ENCODE measurements at places on chromosomes 6 and 20.

DNA sequence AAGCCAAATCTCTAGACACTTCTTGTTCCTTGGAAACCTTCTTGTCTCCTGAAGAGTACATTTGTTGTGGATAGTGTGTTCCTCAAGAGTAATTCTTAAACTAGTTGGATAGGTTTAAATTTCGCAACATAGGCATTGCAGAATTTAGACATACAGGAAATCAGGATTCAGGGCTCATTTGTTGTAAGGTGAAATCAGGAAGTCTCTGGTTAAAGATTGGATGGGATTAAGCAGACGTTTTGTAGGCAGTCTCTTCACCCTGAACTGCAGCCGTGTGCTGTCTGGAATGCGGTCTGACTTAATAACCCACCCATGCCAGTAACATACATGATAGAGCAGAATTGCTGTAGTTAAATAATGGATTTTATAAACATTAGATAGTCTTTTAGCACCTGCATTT is 21.7 kb downstream of the HIVEP1 start:
- DNase-seq, result no peak

GRCh38 chr6:22227824-22228610 is 68.8 kb downstream of the PRL start:
- no peak for DNase-seq

GRCh38 chr6:41161851-41162552 is 914 bp downstream of the TREM2 start:
- no peak for DNase-seq

- DNase-seq, result no peak
Observed at GRCh38 chr6:139568151-139568955, 193.9 kb upstream of the CITED2 start.

DNA sequence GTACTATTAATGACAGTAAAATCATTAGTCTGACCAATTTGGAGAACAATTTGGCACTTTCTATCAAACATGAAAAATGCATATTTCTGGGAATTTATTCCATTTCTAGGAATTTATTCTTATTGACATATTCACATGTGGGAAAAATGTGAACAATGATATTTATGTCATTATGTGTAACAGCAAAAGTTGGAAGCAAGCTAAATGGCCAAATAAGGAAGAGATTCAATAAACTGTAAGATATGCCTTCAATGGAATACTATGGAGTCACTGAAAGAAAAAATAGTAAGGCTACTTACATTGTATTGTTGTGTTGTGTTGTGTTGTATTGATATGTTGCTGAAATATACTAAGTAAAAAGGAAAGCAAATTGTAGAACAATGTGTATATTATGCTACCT is 100.5 kb upstream of the EDN1 start:
- no peak for DNase-seq

DNA sequence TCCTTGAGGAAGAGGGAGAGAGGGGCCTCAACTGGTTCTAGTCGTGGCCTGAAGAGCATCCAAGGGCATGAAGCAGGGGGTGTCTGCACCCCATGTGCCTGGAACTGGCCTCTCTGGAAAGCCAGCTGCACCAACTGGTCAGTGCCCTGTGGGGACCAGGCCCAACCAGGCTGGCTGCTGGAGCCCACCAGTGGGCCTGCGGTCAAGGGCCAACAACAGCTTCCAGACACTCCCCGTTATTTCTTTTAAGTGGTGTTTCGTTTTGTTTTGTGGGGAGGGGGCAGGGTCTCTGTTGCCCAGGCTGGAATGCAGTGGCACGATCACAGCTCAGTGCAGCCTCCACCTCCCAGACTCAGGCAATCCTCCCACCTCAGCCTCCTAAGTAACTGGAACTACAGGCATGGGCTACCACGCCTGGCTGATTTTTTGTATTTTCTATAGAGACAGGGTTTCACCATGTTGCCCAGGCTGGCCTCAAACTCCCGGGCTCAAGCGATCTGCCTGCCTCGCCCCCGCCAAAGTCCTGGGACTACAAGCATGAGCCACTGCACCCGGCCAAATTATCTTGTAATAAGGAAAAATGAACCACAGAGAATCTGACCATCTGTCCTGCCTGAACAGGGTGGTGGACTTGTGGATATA is 11.9 kb upstream of the C20orf144 start:
- DNase-seq, result no peak

- DNase-seq, result no peak
Observed at GRCh38 chr6:11366934-11367637, 134.6 kb upstream of the NEDD9 start.

GRCh38 chr6:165306955-165307354 is 2.5 kb downstream of the C6orf118 start:
- no peak for DNase-seq

GRCh38 chr6:154555073-154555677 is 44.7 kb upstream of the CNKSR3 start:
- DNase-seq, result no peak

- DNase-seq, result peak; percentile 63
Observed at GRCh38 chr6:32785781-32786533, 22.6 kb upstream of the HLA-DQB2 start.

DNA sequence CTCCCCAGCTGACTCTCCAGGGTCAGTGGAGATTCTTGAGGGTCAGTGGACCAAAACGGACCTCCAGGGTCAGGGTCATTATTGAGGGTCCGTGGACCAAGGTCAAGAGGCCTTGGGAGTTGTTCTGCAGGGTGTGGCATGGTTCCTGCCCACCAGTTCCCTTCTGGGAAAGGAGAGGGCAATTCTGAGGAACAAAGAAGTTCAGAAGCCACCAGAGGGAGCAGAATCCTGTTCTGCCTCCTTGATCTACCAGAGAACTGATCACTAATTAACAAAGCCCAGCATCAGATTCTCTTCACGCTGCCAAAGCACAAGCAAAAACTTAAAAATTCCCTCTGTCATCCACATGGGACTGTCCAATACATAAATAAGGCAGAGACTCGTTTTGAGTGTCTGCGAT is 263.4 kb downstream of the DHX35 start:
- no peak for DNase-seq

DNA sequence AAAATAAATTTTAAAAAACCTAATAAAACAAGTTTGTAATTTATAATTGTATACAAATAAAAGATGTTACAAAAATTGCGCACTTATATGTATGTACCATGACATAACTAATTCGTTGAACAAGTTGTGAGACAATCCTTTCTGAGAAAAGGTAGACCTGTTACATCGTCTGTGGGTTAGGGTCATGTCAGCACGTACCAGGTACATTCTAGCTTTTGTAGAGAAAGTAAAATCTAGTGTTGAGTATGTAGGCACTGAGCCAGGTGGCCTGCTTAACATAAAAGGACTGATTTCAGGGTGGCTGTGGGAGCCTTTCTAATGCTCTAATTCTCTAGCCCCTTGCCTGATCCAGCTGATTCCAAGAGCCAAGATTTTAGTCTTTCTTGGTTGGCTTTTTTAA is 10.4 kb downstream of the RPL7L1 start:
- no peak for DNase-seq

DNA sequence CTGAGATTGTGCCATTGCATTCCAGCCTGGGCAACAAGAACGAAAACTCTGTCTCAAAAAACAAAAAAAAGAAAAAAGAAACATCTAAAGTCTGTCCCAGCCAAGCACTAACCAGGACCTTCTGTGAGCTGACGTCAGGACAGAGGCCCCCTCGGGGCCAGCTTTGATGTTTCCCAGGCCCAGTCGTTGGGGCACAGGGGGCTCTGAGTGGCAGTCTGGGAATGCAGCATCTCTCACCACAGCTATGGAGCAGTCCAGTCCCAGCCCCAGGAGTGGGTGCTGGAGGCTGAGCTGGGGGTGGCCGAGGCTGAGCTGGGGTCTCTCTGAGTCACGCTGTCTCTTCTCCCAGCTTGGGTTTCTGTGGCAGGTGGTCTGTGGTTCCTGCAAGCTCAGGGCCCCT is 46.0 kb upstream of the SRF start:
- DNase-seq, result no peak

DNA sequence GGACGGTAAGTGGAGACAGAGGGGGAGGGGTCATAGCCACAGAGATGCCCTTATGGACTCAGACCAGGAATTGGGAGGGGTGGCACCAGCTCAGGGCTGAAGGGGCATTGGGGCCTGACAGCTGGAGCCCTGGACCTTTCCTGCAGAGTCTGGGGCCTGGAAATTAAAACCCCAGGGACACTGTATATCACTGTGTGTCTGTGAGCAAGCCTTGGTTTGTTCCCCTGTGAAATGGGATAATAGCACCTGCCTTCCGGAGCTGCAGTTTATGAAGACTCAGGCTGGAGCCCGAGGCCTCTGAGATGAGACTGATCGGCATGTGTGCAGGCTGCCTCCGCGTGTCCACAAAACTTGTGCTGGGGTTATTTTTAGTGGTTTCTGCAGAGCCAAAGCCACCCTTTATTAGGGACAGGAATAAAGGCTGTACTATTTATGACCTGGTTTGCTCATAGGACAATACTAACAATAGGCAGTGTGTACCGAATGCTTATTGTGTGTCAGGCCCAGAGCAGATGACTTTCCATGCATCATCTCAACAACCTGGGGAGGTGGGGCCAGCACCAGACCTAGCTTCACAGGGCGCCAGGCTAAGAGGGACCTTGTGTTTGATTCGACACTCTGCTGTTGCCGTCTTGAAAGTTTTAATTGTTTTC is 22.6 kb downstream of the MYH7B start:
- no peak for DNase-seq

GRCh38 chr6:155958550-155958949 is 502.9 kb upstream of the NOX3 start:
- DNase-seq, result no peak

- DNase-seq, result no peak
Observed at GRCh38 chr6:142531727-142532126, 229.9 kb downstream of the ADGRG6 start.

GRCh38 chr6:40923326-40923725 is 115.7 kb downstream of the UNC5CL start:
- no peak for DNase-seq

DNA sequence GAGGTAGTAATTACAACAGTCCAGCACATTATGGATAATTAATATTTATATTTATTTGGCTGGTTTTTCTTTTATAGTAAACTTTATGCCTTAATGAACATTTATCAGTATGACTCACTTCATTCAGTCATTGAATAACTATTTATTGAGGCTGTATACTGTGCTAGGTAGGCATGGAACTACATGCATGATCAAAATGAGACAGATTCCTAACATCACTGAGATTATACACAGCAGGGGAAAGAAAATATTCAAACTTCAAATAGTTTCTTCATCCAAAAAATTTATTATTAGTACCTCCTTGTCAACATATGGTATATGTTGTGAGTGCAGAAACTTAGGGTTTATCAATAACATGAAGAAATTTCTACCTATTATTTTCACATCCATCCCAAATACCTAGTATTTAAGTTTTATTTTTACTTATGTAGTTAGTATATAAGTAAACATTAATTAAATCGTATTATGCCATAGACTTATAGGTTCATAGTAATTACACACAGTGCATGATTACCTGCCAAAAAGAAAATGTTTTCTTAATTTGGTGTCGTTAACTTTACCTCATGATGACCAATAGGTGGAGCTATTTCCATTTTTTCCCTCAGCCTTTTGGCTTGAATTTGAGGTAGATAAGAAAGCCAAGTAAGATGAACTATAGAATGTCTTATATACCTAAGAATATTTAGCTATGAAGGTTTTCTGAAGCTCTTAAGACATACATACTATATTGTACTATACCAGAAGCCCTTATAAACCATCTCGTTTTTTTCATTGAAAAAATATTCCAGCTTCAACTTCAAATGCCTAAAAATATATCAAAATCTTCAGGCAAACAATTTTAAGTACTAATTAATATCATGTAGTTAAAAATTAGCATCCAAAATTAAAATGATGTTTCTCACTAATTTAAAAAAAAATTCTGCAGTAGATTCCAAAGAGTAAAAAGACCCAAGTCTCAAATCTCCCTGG is 12.5 kb upstream of the TMEM30A start:
- DNase-seq, result peak; percentile 36

- DNase-seq, result no peak
Observed at GRCh38 chr6:20811109-20811761, 277.0 kb downstream of the CDKAL1 start.

GRCh38 chr20:1577906-1578305 is 20.4 kb upstream of the SIRPD start:
- DNase-seq, result no peak

DNA sequence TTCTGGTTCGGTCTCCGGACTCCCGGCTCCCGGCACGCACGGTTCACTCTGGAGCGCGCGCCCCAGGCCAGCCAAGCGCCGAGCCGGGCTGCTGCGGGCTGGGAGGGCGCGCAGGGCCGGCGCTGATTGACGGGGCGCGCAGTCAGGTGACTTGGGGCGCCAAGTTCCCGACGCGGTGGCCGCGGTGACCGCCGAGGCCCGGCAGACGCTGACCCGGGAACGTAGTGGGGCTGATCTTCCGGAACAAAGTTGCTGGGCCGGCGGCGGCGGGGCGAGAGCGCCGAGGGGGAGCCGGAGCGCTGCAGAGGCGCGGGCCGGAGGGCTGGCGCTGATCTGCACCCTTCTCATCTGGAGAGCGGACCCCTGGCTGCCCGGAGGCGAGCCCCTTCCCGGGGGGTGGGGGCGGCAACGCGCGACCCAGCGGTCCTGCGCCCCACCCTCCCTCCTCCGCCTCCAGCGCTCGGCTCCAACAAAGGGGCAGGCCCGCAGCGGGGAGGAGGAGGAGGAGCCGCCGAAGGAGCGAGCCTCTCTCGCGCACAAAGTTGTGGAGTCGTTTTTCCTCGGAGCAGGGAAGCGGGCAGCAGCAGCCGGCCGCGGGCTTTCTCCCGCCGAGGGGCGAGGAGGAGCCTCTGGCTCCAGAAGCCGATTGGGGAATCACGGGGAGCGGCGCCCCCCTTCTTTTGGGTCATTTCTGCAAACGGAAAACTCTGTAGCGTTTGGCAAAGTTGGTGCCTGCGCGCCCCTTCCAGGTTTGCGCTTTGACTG is at the start of gene UTRN:
UTRN (plus strand) TSS at position 553 of the 765 bp plus-strand sequence. CDS start 6,494 bp downstream, outside the sequence.
- DNase-seq, result peak; percentile 82

- no peak for DNase-seq
Observed at GRCh38 chr6:75818098-75818855, 69.2 kb downstream of the MYO6 start.

DNA sequence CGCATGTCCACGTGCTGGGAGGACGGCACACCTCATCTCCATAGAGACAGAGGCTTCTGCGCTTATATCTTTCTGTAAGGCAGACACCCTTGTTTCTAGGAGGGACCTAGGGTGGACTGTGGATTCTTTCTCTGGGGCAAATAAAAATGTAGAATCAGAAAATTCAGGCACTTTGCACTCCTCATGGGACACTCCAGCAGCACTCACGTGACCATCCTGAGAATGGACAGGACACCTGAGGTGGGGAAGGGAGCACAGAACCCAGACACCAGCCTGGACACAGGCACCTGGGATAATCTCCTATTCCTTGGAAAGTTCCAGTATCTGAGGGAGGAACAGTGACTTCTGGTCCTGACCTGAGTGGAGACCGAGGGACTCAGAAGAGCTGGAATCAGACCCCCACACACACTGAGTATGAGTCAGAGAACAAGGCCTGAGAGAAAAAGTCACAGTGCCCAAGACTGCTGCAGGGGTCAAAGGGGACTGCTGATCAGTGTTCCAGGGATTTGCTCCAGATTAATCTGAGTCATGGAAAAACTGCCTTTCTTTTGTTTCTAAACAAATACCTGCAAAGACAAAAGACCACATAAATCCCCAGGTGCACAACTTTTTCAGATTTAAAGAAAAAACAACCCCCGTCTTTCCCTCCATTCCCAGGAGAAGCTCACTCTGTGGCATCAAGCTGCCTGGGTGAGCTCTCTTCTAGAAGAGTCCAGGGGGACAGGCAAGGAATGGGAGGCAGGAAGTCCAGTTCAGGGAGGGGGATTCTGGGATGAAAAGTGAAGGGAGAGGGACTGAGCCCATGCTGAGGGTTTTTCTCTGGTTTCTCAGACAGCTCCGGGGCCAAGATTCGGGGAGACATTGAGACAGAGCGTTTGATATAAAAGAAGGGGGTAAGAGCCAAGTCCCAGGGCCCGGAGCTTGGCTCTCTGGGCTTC is 35.6 kb upstream of the MICB start:
- DNase-seq, result no peak

- DNase-seq, result no peak
Observed at GRCh38 chr6:52115891-52116604, 28.6 kb upstream of the PKHD1 start.
